SJSA1 (cell line): ENCODE measurements at places on chromosomes 2 and 18. TPM values are rescaled to one million over a fixed set of nuclear protein-coding genes. Genes with fewer than 3 reads are reported as not detected.

GRCh38 chr2:239692362-239692851 is 291.6 kb upstream of the HDAC4 start:
- DNase-seq: peak; percentile 22

DNA sequence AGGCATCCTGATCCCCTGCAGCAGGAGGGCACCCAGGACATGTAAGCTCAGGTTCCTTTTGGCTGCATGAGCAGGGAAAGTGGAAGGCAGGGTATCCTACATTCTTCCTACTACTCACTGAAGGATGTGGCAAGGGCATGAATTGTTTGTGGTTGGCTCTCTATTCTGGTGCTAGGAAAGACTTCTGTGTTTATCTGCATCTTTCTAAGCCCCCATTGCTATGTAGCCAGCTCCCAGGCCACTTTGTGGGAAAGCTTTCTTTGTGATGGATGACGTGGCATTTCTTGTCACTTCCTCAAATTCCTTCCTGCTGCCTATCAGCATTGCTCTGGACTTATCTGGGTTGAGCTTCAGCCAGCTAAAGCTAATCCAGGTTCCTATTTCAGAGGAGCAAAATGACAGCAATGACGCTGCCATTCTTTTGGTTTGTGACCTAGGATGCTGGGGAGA is 46.2 kb downstream of the MEIS1 start:
- peak; percentile 65 for DNase-seq

Gene CDH20
- total RNA-seq: not detected in 2 replicates

Gene FAM124B
- total RNA-seq: not detected in 2 replicates

Gene HOXD9
- 1.8 TPM in 2 replicates for total RNA-seq

Gene CDC42EP3
- total RNA-seq: 33.6 and 50.8 TPM in 2 replicates

Gene GDF7
- total RNA-seq: 0.03 TPM in 1 of 2 replicates, not detected in the other
